Stomach (tissue), 19 donors: ENCODE measurements at places on chromosomes 6 and 20.
A peak's percentile ranks its signal among the peaks of the same experiment; 100 is the strongest.

- peak; percentile 67 for DNase-seq
Observed at GRCh38 chr6:104525677-104526322, 333.9 kb downstream of the HACE1 start.

DNA sequence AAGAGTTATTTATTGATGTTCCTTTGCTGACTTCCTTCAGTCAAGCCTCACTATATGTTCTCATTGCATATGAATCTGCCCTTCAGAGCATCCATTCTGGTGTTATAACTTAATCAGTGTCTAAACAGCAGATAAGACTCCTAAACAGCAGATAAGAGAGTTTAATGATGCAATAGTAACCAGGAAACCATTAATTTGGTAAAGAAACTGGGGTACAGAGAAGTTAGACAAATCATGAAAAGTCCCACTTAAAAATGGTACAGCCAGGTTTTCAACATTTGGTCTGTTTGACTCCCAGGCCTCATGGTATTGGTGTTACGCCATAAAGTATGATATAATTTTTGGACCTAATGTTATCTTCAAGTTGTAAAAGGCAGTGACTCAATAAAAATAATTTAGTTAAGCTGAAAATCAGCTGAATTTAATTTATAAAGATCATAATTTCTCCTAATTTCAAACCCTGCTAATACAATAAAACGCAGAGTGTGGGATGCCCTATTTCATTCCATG is 127.4 kb upstream of the DST start:
- no peak for DNase-seq

- no peak for DNase-seq
Observed at GRCh38 chr6:72267470-72267869, 354.4 kb upstream of the KCNQ5 start.

- DNase-seq: no peak
Observed at GRCh38 chr20:59137532-59137931, 26.1 kb upstream of the ZNF831 start.

GRCh38 chr20:54152227-54153040 is 21.4 kb downstream of the CYP24A1 start:
- no peak for DNase-seq

DNA sequence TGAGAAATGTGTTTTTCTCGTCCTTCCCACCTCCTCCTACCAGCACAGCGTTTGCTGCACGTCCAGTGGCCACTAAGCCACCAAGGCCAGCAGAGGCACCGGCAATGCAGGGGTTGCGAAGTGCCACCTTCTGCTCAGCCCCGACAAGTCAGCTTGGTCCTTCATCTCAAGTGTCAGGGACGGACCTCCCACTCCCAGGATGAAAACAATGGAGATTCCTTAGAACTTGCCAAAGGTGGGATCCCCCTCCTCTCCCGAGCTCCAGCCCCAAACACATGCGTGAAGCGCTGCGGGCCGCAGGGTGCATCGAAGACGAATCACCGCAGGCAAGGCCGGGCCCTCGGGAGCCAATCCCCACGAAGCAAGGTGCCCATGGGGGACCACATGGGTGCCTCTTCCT is 60.8 kb downstream of the WDR27 start:
- DNase-seq: no peak

- no peak for DNase-seq
Observed at GRCh38 chr6:135789375-135790050, 62.0 kb upstream of the PDE7B start.
